ENCODE measurements at places on chromosomes 7 and 10. TPM values are rescaled to one million over a fixed set of nuclear protein-coding genes. Genes with fewer than 3 reads are reported as not detected.

DNA sequence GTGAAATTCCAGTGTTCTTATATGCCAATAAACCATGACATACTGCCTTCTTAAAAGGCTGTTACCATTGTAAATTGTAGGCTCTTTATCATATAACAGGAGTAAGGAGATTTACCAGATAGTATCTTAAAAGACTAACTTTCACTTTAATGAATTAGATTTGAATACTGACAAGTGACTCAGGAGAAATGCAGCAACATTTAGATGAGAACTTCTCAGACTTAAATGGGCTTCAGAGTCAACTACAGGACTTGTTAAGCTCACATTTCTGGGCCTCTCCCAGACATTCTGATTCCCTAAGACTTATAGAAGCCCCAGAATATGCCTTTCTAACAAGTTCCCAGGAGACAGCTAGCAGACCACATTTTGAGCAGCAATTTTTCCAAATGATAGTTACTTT, 466.3 kb downstream of the ARL4A start:
- H3K27ac ChIP-seq, result no peak overlapping the region
- no peak for DNase-seq
- no peaks in the 10 kb centered on the region for H3K36me3 ChIP-seq
- H3K4me3 ChIP-seq, result no peak overlapping the region
- no peaks in the 10 kb centered on the region for H3K27me3 ChIP-seq

DNA sequence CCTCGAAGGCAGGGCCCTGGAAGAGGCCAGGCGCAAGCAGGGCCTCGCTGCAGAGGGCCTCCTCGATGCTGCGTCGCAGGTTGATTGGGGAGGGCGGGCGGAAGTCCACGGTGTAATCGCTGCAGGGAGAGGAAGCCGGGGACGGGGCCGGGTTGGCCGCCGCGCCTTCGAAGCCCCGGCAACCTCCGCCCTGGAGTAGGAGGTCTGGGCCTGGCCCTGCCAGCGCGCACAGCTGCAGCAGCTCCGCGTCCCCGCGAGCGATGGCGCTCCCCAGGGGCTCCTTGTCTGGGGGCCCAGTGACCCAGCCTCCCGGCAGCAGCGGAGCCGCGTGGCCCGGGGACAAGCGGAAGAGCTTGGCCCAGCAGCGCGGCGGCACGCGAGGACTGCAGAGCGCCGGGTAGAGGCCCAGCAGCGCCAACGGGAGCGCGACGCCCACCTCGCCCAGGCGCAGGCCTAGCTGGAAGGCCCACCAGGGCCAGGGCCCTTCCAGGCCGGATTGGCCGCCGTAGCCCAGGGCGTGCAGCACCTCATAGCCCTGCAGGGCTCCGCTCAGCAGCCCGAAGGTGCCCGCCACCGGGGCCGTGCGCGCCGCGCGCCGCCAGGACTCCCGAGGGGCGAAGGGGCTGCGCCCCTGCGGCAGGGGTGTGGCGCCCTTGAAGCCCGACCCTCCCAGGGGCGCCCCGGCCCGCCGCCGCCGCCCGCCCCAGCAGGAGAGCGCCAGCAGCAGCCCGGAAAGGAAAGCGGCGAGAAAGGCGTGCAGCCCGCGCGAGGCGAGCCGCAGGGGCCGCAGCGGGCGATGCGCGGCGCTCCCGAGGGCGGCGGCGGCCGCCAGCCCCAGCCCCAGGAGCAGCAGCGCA, 7.8 kb upstream of the RBM28 start:
- H3K36me3 ChIP-seq, result no peaks in the 10 kb centered on the region
- peaks cover 2% of the 10 kb centered on the region for H3K4me1 ChIP-seq
- no peak for DNase-seq
- no peak overlapping the region for H3K4me3 ChIP-seq
- H3K27ac ChIP-seq, result no peak overlapping the region
- no peaks in the 10 kb centered on the region for H3K27me3 ChIP-seq

- H3K27me3 ChIP-seq, result no peaks in the 10 kb centered on the region
- no peak overlapping the region for H3K4me3 ChIP-seq
- no peak for DNase-seq
- H3K27ac ChIP-seq, result no peak overlapping the region
- H3K36me3 ChIP-seq, result no peaks in the 10 kb centered on the region
- no peaks in the 10 kb centered on the region for H3K4me1 ChIP-seq
Measured at GRCh38 chr10:49200854-49201253, 12.7 kb upstream of the TMEM273 start.

Gene PON3
- total RNA-seq, result 14.6 TPM

Gene TRIL
- 2.0 TPM for total RNA-seq

DNA sequence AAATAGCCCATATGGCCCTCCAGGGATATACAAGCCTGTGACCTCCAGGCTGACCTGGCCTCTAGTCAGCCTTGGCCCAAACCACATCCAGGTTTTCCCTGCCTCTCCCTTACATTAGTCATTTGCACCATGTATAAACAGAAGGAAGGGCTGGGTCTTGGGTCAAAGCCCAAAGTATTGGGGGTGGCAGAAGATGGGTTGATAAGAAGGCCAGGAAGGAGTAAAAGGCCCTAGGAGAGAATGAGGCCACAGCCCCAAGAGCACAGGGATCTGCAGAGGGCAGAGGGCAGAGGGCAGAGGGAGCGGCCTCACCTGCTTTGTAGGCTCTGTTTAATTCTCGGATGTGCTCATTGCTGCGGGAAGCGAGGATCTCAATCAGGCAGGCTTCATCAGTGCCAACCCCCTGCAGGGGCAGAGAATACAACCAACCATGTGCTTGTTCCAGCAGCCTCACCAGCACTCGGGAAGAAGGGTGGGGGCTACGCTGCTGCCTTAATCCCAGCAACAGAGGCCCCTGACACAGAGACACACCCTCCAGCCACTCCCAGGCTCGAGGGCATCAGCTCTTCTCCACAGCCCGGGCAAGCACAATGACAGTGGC, 31.3 kb downstream of the PLAC9 start:
- H3K4me3 ChIP-seq, result no peak overlapping the region
- no peaks in the 10 kb centered on the region for H3K36me3 ChIP-seq
- no peak for DNase-seq
- no peak overlapping the region for H3K27ac ChIP-seq
- peaks cover 3% of the 10 kb centered on the region for H3K4me1 ChIP-seq
- no peaks in the 10 kb centered on the region for H3K27me3 ChIP-seq

Gene NACAD
- 19.7 TPM for total RNA-seq

- DNase-seq, result no peak
- no peaks in the 10 kb centered on the region for H3K36me3 ChIP-seq
- H3K27ac ChIP-seq, result no peak overlapping the region
- H3K4me1 ChIP-seq, result no peaks in the 10 kb centered on the region
Measured at GRCh38 chr10:78559661-78560340, 509.0 kb upstream of the ZMIZ1 start.

Gene PRKAR1B
- total RNA-seq, result 49.0 TPM

Gene SLC18A2
- total RNA-seq, result 2.4 TPM

DNA sequence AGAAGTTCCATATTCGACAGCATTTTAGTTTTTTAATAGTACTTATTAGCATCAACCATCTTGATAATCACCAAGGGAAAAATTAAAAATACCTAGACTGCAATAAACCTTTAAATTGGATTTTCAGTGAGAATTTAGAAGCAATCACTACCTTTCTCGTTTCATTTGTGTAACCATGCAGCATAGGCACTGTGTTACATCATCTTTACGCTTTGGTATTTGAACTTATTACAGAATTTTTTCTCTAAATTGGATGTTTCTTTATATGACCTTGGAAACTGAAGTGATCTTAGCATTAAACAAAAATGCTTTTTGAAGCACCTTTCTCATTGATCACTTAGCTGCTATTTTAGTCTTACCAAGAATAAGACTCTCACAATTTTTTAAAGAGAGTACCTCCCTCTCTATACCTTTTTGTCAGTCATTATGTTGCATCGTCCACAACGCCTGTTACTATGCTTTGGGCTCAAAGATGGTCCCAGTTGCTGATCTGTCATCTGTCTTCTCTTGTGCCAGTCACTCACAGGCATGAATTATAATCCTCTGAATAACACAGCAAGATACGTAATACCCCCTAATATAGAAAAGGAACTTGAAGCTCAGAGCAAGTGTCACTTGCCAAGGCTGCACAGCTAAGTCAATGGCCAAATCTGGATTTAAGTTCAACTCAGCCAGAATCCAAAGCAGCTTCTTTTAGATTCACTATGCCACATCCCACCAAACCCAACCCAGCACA, 19.6 kb upstream of the ASCC1 start:
- DNase-seq, result no peak
- H3K4me1 ChIP-seq, result no peaks in the 10 kb centered on the region
- H3K36me3 ChIP-seq, result no peaks in the 10 kb centered on the region
- no peak overlapping the region for H3K4me3 ChIP-seq
- no peak overlapping the region for H3K27ac ChIP-seq

Gene OPN1SW
- total RNA-seq, result not detected

Gene MUC3A
- 0.36 TPM for total RNA-seq

Gene OPTN
- 58.8 TPM for total RNA-seq

GRCh38 chr10:22657566-22658225, 56.7 kb downstream of the PIP4K2A start:
- peaks cover 1% of the 10 kb centered on the region for H3K4me1 ChIP-seq
- no peaks in the 10 kb centered on the region for H3K27me3 ChIP-seq
- H3K4me3 ChIP-seq, result no peak overlapping the region
- H3K36me3 ChIP-seq, result no peaks in the 10 kb centered on the region
- DNase-seq, result no peak

Gene RBM17
- total RNA-seq, result 56.2 TPM

DNA sequence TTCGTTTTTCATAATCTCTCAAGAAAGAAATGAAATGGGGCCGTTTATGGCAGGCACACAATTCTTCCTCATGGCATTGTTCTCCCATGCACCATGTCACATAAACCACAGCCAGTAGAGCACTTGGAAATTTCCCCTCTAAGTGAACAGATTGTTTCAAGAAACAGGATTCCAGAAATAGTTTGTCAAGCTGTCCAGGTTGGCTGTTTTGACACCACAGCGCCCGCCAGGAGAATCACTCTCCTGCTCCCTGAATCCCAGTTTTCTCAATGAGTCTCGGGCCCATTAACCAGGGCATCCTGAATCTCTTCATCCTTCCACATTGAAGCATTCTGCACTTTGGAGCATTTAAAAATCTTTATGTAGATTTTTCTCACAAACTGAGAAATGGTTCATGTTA, 172.2 kb upstream of the NEBL start:
- H3K27me3 ChIP-seq, result no peaks in the 10 kb centered on the region
- H3K36me3 ChIP-seq, result no peaks in the 10 kb centered on the region

Gene FAM25A
- not detected for total RNA-seq

DNA sequence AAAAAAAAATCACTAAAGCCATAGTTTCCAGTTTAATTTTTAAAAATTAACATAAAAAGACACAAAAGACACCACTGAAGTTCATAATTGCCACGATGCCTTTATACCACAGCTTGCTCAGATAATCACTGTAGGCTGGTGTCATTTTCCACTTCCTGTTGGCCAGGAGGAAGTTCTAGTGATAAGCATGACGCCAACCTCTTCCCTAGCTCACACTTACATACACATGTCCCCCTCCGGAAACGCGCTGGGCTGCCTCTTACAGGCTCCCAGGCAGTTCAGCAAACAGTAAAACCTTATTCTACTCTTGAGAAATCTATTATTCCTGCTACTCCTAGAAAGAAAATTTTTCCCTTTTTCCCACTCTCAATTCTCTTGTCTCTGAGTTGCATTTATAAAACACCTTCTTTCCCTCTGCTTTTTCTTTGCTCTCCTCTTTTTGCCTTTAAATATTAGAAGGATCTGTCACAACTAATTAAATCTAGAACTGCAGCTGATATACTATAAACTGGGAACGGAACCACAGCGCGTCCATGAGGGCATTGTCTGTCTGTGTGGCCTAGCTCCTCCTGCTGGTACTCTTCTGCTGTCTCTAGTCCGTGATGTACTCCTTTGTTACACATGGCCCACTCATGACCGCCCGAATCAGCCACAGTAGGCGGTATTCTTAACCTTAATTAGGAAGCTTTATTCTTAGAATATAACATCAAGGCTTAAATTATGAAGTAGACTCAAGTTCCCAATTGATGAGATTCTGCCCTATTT, 664.9 kb downstream of the CNTNAP2 start:
- no peaks in the 10 kb centered on the region for H3K4me1 ChIP-seq
- H3K4me3 ChIP-seq, result no peak overlapping the region
- H3K36me3 ChIP-seq, result no peaks in the 10 kb centered on the region
- no peak overlapping the region for H3K27ac ChIP-seq
- no peaks in the 10 kb centered on the region for H3K27me3 ChIP-seq

Gene DENND2A
- total RNA-seq, result 9.8 TPM

DNA sequence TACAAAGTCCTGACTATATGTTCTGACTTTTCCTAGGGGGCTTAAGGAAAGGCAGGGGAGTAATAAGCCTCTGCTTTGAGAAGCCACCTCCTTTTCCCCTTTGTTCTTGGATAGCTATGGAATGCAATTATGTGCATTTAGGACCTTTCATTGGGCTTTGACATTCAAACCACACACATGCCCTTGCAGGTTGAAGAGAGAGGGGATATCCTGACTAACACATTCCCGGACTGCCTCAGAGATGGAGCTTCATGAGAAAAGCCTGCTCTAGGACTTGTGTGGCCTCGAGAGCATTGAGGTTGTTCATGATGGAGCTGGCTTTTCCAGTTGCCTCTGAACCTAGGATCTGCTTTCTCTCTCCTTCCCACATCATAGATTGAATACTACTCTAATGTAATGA, 694.5 kb downstream of the LRMDA start:
- no peak for DNase-seq
- H3K36me3 ChIP-seq, result no peaks in the 10 kb centered on the region
- peaks cover 5% of the 10 kb centered on the region for H3K4me1 ChIP-seq
- no peak overlapping the region for H3K27ac ChIP-seq
- no peaks in the 10 kb centered on the region for H3K27me3 ChIP-seq
- no peak overlapping the region for H3K4me3 ChIP-seq

DNA sequence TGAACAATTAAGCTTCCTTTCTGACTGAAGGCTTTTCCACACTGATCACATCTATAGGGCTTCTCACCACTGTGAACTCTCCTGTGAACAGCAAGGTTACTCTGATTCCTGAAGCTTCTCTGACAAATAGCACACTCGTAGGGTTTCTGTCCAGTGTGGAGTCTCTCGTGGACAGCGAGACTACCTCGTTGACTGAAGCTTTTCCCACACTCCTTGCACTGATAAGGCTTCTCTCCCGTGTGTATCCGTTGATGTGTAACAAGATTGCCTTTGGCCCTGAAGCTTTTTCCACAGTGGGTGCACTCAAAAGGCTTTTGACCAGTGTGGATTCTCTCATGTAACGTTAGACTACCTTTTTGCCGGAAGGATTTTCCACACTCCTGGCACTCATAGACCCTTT, 4.4 kb downstream of the ZNF32 start:
- no peak overlapping the region for H3K27ac ChIP-seq
- DNase-seq, result no peak
- H3K27me3 ChIP-seq, result no peaks in the 10 kb centered on the region

GRCh38 chr7:73314271-73314670, 5.6 kb upstream of the NSUN5 start:
- H3K4me1 ChIP-seq, result peaks cover 2% of the 10 kb centered on the region
- H3K27ac ChIP-seq, result no peak overlapping the region
- no peaks in the 10 kb centered on the region for H3K36me3 ChIP-seq
- DNase-seq, result no peak
- H3K27me3 ChIP-seq, result no peaks in the 10 kb centered on the region

GRCh38 chr7:37417107-37417474, 31.6 kb downstream of the ELMO1 start:
- no peaks in the 10 kb centered on the region for H3K27me3 ChIP-seq
- H3K36me3 ChIP-seq, result no peaks in the 10 kb centered on the region
- H3K4me1 ChIP-seq, result peaks cover 7% of the 10 kb centered on the region
- DNase-seq, result no peak
- no peak overlapping the region for H3K4me3 ChIP-seq

All from ovary (tissue), 10 donors.